ENCODE measurements at places on chromosomes 1 and 21.

- no peak for DNase-seq
Measured at GRCh38 chr1:185627761-185628501, 106.3 kb upstream of the HMCN1 start.

GRCh38 chr1:153099461-153100045, 5.2 kb upstream of the SPRR2E start:
- no peak for DNase-seq

- DNase-seq = no peak
Measured at GRCh38 chr1:201749059-201749690, 79.8 kb upstream of the IPO9 start.

- DNase-seq = no peak
Measured at GRCh38 chr1:240599299-240599698, 12.7 kb downstream of the GREM2 start.

GRCh38 chr1:107840725-107841124, 124.3 kb downstream of the VAV3 start:
- no peak for DNase-seq
